CD8-positive, alpha-beta T cell (primary cell): ENCODE measurements at places on chromosomes 6 and 20.

DNA sequence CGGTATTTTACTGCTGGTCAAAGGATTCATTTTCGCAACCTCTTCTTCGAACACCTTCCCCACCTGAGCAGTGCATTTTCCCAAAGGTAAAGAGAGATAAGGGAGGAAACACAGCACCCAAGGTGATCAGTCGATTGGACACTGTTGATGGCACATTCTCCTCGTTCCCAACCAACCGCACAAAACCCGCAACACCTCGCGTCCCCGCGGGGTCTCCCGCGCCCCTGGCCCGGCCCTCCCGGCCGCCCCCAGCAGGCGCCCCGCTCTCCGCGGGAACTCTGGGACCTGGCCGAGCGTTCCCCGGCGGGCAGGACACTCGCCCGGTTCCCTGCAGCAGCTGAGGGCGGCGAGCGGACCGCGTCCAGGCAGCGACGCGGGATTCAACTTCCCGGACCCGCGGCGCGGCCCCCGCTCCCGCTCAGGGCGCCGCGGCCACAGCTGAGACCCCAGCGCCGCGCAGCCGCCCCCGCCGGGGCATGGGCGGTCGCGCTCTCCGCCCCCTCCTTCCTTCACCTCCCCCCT is 506 bp downstream of the RGS17 start:
- no peak for DNase-seq

DNA sequence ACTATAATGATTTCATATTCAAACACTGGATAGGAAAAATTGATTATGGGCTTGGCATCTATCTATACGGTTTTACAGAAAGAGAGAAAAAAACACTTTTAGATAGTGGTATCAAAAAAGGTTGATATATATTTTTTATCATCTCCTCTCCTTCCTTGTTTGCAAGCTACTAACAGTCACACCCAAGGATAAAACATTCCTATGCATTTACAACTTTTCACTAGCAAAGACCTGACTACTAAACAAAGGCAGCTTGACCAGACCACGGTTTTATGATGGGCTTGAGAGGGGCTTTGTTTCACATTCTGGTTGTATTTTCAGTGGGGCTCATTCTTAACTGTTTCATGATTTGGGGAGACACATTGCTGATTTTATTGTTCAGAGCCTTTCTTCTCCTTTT is 477.6 kb upstream of the CITED2 start:
- DNase-seq, result no peak

DNA sequence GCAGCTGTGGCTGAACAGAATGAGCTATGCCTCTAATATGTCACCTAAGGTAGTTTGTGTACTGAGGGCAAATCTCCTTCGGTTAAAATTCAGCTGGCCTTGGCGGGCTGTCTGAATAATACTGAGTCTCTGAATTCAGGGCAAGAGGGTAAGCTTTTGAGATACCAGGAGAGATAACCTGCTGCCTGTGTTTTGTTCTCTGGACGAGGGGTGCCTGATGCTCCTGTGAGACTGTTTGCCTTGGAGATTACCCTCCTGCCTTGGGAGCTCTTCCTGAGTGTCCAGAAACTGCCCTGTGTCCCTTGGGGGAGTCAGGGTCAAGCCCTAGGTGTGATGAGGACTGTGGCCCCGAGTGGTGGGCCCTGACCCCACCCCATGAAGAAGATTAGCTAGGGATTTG is 282.9 kb downstream of the KIF16B start:
- DNase-seq, result no peak

DNA sequence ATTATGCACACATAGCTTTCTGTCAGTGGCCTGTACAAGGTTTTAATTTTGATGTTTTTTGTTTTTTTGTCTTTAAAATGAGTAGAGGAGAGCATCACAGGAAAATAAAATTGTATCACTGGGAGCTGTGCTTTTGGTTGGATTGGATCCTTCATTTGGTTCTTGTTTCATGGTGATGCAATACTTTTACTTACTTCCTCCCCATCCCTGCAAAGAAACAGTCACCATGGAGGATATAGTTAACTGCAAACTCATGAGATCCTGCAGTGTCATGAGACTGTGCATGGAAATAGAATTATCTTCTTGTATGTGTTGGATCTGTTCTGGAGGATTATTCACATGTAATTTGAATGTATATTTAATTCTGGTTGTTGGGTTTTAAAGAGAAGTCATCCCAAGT is 122.3 kb downstream of the JARID2 start:
- no peak for DNase-seq

- DNase-seq, result no peak
Observed at GRCh38 chr6:2054516-2055067, 190.8 kb downstream of the GMDS start.

DNA sequence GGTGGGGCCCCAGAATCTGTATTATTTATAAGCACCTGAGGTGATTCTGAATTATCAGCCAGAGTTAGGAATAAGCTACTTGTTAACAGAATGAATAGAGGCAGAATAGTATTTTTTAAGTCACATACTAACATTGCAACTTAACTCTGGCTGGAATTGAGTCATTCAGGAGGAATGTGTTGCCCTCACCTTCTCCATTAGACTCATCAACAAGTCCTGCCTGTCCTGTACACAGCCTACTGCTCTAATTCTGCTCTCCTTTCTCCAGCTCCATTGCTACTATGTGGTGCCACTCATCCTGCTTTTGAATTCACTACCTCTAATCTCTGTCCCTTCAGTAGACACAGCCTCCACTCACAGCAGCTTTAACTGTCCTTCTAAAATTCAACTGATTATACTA is 669.4 kb downstream of the DHX35 start:
- no peak for DNase-seq

GRCh38 chr6:52420668-52421358 is 671 bp downstream of the EFHC1 start:
- DNase-seq, result no peak

- no peak for DNase-seq
Observed at GRCh38 chr6:35642471-35643161, 46.1 kb downstream of the FKBP5 start.
